Panc1 (cell line): ENCODE measurements at places on chromosomes 2 and 18. TPM values are rescaled to one million over a fixed set of nuclear protein-coding genes. Genes with fewer than 3 reads are reported as not detected.

- no peak for DNase-seq
Observed at GRCh38 chr2:233714121-233714520, 1.4 kb downstream of the UGT1A5 start.

PCARE gene
- total RNA-seq, result not detected

PTPRM gene
- 1.6 TPM for total RNA-seq

DNA sequence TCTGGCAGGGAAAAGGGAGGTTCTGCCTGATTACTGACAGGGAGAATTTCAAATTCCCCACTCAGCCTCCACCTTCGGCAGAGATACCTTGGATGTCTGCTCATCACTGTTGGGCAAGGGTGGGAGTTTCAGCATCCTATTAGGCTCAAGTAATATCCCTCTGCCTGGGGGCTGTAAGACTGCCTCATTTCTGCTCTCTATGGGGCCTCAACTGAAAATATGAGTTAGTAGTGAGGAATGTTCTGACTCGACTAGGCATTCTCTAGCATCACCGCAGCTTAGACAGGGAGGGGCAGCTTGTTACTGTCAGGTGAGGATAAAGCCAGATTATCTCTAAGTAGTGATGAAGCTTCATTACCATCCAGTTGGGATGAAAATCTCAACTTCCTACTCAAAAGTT, 87.7 kb upstream of the LRP1B start:
- DNase-seq, result no peak

DNA sequence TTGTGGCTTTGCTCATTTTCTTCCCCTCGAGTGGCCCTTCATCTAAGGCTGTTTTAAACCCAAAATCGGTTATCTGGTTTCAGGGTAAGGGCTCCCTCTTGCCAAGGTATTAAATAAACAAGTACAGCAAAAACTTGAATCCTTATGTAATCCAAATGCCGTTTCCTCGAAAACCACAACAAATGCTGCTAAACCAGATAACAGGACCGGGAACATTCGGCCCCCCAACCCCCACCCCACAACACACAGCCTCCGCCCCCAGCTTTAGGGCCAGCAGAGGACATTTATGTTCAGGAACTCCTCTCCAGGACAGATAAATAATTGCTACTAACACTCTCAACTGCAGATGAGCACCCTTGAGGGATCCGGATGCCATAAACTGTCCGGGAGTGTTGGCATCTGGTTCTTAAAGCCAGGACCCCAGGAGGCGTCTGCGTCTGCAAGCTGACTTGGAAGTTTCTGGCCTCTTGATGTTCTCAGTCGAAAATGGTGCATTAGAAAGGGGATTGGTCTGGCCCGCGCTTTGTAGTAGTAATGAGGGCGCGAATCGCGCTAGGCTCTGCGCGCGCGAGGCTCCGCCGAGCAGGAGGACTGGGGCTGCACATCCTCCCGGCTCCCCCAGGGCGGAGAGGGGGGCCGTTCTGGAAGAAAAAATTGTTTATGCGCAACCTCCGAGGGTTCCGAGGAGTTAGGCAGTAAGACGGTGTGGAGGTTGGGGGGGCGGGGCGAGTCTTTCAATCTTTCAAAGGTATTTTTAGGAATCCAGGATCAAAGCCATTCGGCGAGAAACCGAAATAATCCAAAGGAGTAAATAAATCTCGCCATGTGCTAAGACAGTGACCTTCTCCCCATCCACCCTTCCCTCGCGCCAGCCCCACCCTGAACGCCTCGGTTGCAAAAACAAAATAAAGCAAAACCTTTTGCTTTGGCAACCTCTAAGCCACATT, 3.9 kb upstream of the ID2 start:
- no peak for DNase-seq
